ENCODE measurements at places on chromosomes 13 and 19.

DNA sequence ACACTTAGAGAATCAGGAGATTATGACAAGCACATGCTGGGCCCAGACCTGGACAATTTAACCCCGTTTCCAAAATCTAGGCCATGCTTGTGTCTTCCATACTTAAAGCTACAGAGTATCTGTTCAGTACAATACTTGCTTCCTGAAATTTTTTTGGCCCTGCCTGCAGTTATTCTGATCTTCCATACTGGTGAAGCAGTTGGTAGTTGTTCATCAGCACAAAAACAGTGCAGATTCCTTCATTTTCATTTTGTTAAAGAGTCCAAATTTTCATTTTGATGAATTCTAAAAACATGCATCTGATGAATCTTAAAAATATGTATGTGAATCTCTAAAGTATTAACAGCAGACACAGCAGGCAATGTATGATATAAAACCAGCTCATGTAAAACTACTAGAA lies 49.2 kb downstream of the POLR1D start:
- no peak for DNase-seq

DNA sequence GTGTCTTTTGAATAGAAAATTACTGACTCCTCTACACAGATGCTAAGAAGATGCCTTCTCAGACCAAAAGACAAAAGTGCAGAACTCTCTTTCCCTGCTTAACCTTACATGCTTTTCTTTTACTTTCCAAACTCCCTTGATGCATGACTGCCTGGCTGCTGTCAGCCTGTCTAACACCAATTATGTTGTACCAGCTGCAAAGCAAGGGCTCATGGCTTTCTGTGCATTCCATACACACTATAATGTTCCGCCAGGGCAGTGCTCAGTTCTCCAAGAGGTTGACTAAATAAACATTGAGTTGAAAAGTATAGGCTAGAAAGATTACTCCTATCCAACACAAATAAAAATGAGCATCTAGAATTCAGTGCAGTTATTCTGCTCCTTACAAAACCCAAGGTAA lies 330.4 kb upstream of the NBEA start:
- DNase-seq, result no peak

DNA sequence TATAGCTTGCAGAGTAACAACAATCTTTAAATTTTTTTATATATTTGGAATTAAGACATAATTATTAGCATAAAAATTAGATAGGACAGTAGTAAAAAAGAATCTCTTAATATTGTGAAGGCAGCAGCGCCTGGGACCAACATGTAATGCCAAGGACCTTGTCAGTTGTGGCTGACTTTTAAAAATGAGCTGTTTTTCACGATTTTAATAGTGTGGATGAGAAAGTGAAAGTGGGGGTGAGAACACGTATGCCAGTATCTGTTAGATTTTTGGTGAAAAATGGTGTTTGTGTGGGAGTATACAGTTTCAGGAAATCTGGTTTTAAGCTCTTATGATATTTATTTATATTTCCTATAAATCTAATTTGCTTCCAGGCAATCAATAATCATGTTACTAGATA lies 125.2 kb downstream of the LMO7 start:
- peak; percentile 30 for DNase-seq

DNA sequence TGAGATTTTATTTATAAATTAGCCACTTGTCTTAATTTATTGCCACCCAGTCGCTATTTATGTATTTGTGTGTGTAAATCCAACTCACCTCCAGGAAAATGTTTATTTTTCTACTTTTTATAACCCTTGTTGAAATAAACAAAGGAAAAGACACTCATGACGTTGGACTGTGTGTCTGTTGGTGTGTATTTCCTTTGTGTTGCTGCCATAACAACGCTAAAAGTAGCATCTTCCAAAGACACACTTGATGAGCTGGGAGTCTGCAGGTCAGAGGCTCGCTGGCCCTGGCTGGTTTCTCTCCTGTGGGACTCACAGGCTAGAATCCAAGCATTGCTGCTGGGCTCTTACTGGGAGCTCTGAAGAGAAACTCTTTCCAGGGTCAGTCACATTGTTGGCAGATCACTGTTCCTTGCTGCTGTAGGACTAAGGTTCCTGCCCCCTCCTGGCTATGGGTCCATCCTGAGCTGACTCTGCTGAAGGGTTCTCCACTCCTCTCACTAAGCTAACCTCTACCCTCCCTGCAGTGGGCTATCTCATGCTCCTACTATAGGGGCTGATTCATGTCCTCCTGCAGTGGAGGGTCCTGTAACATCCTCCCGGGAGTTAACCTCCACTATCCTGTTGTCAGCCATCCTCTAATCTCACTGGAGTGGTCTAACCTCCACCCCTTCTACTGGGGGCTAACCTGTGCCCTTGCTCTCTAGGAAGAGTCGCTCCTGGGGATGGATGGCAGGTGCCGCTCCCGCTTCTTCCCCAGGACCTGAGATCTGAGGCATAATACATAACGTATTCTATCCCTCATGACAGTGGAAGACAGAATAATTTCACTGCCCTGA lies 2.1 kb downstream of the IFNL2 start:
- no peak for DNase-seq

DNA sequence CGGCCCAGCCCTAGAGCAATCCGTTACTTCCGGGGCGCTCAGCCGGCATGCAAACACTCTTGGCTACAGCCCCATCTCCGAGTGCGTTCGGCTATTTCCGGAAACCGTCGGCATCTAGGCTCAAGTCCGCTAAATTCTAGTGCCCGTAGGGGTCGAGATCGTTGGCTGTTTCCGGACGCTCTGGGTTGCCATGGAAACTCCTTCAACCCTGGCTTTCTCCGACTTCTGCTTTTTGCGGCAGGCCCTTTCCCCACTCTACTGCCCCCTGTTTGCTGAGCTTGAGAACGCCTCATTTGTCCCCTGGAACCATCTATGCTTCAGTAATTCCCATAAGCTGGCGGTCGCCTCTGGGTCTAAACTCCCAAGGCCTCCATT lies 534 bp upstream of the PIK3R2 start:
- peak; percentile 98 for DNase-seq

GRCh38 chr19:12793290-12794195 lies 2.3 kb downstream of the JUNB start:
- DNase-seq, result peak; percentile 97

DNA sequence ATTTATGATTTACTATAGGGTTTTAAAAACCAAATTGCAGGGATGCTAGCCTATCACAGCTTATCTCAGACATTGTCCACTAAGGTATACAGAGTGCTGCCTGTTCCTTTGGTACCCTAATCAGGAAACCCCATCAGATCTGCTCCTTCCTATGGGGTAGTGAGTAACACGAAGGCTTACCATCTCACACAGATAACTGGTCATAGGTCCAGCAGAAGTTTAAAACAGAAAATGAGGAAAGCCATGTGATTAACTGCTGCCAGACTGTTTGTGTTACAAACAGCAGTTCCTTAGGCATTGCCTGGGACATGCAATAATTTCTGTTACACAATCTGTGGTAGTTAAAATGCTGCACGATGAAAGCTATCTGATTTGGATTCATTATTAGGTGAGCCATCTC lies 53.5 kb upstream of the ALOX5AP start:
- DNase-seq, result no peak

GRCh38 chr13:65488606-65489005 lies 1741.5 kb downstream of the PCDH9 start:
- no peak for DNase-seq

DNA sequence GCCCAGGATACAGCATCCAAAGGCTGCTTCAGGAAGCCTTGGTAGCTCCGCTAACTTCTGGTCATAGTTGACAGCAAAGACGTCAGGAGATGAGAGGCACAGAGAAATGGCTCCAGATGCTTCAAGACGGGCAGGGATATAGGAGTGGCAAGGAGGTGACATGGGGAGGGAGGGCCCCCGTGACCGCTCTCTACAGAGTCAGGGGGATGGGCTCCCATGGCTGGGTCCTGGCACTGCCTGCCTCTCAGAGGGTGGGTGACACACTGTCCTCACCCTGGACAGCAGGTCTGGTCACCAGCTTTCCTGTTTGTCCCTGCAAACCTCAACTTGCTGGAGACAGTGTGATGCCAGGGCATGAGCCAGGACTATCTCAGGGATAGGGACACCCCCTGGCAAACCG lies 10.3 kb upstream of the ZNF14 start:
- no peak for DNase-seq

DNA sequence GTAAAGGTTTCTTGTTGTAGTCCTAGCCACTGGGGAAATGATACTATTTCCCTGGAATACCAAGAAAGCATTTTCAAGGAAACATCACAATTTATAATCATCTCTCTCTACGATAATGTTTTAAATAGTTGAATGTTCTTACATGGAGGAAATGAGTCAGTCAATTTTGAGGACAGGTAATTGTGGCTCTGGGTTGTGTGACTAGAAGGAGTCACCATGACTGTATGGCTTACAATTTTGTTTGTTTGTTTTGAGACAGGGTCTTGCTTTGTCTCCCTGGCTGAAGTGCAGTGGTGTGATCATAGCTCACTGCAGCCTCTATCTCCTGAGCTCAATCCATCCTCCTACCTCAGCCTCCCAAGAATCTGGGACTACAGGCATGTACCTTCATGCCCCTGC lies 47.4 kb downstream of the COG3 start:
- DNase-seq, result no peak

DNA sequence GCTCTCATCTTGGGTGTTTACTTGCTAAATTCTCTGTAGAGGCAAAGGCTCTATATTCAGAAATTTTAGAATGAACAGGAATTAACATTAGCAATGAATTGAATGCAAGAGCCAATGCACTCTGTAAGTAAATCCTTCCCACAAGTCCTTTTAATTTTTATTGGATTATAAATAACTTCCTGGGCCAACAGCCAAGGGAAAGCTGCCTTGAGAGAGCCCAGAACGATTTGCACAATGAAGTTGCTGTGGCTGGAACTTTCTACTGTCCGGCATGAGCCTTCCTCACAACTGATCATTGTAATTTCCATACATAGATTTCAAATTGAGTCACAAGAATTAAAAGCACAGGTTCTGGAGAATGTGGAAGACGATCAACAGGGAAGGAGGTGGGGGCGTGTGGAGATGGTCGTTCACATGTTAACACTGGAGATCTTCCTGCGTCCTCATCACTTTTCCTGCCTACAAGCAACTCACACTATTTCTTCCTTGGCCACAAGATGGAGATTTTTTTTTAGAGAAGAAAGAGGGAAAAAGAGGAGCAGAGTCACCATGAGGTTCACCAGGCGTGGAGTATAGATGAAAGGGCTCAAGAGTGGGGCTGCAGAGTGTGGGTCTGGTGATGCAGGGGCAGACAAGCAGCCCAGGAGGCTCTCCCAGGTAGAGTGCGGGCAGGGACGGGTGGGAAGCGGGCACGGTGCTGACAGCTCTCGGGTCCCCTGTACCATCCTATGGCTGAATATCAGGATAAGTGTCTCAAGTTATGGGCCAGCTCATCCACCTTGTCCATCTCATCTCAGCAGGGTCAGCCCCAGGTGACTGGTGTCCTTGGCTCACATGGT lies 110.7 kb downstream of the SOX1 start:
- no peak for DNase-seq

DNA sequence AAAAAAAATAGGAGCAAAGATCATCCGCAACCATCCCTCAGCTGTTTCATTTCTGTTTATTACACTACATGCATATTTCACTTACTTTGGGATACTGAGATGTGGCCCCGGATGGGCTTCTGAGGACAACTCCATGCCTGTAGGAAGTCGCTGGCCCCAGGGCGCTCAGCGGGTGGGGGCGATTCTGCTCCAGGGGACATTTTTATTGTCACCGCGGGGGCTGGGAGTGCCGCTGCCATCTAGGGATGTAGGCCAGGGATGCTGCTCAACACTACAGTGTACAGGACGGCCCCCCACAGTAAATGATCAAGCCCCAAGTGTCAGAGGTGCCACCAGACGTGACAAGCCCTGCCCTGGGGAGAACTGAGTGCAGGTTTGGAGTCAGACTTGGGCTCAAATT lies 6.4 kb upstream of the BST2 start:
- no peak for DNase-seq

DNA sequence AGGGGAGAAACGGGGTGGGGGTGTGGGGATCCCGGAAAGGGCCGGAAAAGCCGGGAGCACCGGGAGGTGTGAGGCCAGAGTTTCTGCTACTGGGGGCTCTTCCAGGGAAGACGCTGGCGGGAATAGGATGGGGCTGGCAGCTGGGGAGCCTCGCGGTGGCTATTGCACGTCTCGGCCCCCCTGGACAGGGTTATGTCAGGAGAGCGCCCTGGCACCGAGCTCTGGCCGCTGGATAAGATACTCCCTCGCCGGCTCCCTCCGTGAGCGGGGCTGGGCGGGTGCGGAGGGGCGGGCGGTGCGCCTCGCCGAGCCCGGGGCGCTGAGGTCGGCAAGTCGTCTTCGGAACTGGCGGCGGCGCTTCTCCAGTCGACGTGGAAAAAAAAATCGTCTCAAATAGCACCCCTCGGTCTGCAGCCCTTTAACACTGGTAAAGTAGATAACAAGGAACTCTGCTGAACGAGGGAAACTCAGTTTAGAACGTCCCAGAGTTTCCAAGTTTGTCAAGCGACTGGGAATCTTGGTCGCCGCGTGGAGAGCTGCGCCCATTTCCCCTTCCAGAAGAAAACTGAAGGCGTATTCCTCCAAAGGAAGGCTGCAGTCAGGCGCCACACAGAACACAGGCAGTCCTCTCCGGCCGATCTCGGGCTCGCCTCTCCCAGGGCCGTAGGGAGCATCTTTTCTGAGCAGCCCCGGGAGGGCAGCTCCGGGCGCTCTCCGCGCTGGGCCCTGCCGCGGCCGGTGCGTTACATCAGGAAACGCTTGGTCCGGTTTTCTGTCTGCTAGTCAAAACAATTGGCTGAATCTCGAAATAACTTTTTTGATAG lies 115.1 kb downstream of the KCNRG start:
- no peak for DNase-seq

DNA sequence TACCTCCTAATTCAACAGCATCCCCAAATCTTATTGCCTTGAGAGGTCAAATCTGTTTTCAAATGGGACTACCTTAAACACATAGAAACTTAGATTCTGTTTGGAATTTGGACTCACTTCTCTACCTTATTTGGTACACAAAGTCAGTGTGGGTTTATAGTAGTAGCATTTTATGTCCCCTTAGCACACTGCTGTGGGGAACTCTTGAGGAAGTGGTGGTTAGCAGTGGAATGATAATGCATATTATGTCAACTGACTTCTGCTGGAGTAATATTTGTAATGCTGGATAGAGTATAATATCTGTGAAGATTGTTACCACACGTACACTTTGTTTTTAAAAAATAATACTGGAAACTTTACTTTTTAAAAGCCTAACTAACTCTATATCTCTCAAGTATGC lies 386.3 kb downstream of the NDFIP2 start:
- no peak for DNase-seq

DNA sequence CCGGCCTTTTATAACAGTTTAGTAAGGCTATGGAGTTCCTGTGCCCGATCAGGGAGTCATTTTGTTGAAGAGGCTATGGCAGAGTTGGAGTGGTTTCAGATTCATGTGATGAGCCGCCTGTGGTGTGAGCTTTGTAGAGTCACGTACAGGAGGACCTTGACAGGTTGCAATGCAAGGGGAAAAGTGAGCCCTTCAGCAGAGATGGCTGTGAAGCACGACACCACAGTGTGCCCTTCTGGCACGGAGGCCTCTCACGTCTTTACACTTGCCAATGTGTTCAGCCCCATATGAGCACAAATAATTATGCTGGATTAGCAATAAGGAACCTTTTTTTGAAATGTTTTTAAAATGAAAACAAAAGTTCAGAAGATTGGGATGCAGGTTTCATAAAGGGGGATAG lies 499.8 kb downstream of the LIG4 start:
- no peak for DNase-seq

All from CD4-positive, alpha-beta T cell treated with Interleukin-10 for 1 hour (primary cell).